CD8-positive, alpha-beta memory T cell (primary cell): ENCODE measurements at places on chromosomes 6 and 20.

DNA sequence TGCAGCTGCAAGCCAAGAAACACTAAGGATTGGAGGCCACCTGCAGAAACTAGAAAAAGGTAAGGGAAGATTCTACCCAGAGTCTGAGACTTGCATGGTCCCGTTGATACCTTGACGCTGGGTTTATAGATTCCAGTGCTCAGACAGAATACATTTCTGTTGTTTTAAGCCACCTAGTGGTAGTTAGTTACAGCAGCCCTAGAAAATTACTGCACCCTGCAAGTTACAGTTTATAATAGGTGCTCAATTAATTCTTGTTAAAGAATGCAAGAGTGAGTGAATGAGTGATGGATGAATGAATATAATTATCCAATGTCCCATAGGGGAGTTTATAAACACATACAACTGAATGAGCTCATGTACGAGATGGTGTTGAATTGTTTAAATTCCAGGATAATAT, 453.1 kb upstream of the SLC35B3 start:
- H3K27ac ChIP-seq, result no peak overlapping the region
- no peaks in the 10 kb centered on the region for H3K36me3 ChIP-seq
- H3K27me3 ChIP-seq, result no peaks in the 10 kb centered on the region

GRCh38 chr6:154579485-154579884, 69.0 kb upstream of the CNKSR3 start:
- no peak overlapping the region for H3K27ac ChIP-seq
- no peaks in the 10 kb centered on the region for H3K27me3 ChIP-seq
- no peaks in the 10 kb centered on the region for H3K4me1 ChIP-seq
- DNase-seq, result no peak

DNA sequence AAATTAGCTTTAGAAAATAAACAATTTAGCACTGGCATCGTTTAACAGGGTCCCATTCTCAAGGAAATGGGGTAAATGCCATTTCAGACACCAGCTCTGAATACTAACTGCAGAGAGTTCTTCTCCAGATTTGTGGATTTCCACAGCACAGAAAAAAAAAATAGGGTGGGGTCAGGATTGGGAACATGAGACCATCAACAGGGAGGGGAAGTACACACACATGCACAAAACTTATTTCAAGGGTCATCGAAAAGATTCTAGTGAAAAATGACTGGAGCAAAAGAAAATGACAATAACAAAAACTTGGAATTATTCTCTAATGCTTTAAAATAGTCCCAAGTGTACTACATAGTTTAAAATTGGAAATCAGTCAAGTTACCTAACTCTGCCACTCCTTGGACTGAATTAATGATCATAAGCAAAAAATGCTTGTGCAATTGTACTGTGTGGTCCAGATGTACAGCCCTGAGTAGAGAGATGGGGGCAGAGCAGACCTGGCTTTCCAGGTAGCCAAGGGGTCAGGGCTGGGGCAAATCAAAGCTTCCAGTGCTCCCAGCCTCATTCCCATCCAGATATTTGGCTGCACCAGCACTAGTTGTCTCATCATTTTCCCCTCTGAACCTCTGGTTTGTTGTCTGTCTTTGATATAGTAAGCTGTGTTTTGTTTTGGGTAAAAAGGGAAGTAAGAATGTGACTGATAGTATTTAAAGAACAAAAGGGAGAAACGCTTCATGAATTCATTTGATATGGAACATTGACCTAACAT, 152.4 kb downstream of the SOBP start:
- DNase-seq, result no peak
- H3K27me3 ChIP-seq, result no peaks in the 10 kb centered on the region
- H3K4me3 ChIP-seq, result no peak overlapping the region
- no peak overlapping the region for H3K27ac ChIP-seq
- H3K4me1 ChIP-seq, result no peaks in the 10 kb centered on the region

DNA sequence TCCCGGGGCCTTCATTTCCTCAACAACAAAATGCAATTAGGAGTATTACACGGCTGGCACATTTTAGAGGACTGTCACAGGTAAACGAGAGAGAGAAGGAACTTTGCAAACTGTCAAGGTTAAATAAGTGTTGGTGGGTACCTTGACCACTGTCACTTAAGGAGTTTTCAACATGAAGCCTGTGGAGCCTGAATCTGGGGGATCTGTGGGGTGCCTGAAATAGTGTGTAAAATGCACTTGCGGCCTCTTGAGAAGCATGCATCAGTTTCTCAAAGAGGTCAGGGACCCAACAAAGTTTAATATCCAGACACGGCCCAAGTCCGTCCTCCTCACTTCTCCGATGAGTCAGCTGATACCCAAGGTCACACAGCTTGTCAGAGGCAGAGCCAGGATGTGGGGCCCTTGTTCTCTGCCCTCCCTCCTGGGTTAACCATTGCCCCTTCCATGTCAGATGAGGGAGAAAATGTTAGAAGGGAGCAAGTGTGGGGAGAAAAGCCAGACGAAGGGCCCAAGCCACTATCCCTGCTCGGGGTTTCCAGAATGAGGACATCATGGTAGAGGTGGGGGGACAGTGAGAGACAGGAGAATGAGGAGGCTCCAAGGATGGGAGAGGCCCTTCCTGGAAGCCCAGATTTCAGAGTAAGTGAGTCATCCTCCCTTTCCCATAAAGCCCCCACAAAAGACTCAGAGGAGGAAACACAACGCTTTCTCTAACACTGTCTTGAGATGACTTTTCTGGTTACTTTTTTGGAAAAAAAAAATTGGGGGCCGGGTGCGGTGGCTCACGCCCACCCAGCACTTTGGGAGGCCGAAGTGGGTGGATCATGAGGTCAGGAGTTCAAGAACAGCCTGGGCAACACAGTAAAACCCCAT, 42.2 kb downstream of the C6orf132 start:
- H3K27ac ChIP-seq, result peak overlapping the region; percentile 44
- no peak for DNase-seq
- H3K27me3 ChIP-seq, result no peaks in the 10 kb centered on the region
- no peaks in the 10 kb centered on the region for H3K36me3 ChIP-seq
- H3K4me1 ChIP-seq, result peaks cover 6% of the 10 kb centered on the region
- H3K4me3 ChIP-seq, result no peak overlapping the region

DNA sequence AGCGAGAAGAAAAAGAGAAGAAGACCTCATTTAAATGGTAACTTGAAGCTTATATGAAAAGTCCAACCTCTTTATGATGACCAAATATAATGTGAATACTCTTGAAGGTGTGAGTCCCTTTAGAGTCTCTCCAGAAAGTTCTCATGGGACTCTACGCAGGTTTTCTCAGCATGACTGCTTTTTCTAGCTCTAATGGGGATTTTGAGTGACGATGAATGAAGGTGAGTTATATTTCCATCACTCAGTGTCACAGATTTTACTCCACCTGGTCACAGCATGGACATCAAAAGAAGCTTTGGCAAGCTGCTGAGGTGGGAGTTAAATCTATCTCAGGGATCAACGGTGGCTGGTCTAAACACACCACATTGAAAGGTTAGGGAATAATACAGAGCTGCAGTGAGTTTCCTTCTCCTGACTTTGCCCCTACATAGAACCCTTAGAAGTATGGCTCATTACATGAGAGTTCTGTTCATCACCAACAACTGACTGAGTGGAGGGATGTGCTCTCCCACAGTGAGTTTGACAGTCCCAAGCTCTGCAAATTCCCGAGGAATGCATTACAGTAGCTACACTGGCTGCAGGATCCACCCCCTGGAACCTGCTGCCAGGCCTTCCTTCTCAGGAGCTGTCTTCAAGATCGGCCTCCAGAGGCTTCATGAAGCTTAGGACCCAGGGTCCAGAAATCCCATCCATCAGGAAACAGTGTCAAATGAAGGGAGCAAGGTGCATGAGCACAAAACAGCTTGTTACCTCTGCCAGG, 126.8 kb downstream of the FOXC1 start:
- no peaks in the 10 kb centered on the region for H3K36me3 ChIP-seq
- H3K27ac ChIP-seq, result no peak overlapping the region
- H3K4me1 ChIP-seq, result no peaks in the 10 kb centered on the region
- no peak for DNase-seq
- no peaks in the 10 kb centered on the region for H3K27me3 ChIP-seq
- H3K4me3 ChIP-seq, result no peak overlapping the region

- no peaks in the 10 kb centered on the region for H3K36me3 ChIP-seq
- H3K27ac ChIP-seq, result no peak overlapping the region
- H3K4me1 ChIP-seq, result no peaks in the 10 kb centered on the region
These were observed 45.2 kb downstream of the KIF16B start for GRCh38 chr20:16528078-16528477.

DNA sequence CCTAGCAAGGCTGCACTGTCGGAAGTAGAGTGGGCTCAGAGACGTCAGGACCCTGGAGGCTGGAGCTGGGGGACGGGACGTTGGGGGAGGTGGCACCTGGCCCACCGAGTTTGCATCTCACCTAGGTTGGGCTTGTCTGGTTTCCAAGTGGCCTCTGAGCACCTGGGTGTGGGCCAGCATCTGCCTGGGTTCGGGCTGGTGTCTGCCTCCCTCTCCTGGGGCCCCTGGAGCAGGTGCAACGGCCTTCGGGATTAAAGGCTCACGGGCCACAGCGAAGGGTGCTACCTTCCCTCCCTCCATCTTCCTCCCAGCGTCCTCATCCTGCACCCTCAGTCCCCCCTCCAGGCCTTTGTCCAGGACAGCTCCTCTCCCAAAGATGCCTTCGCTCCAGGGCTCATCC, 6.0 kb downstream of the HRH3 start:
- H3K4me1 ChIP-seq, result no peaks in the 10 kb centered on the region
- no peak for DNase-seq
- no peaks in the 10 kb centered on the region for H3K36me3 ChIP-seq
- no peak overlapping the region for H3K27ac ChIP-seq
- H3K4me3 ChIP-seq, result no peak overlapping the region

DNA sequence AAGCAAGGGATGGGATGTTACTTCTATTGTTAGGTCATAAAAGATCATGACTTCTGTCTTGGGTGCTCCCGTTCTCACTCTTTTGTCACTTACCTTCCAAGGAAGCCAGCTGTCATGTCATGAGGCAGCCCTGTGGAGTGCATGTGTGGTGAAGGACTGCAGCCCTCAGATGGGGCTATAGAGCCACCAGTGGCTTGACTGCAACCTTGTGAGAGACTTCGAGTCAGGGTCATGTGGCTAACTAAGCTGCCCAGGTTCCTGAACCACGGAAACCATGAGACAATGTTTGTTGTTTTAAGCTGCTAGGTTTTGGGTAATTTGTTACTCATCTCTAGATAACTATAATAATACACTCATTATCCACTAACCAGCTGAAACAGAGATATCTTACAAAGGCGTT, 477.1 kb downstream of the BTBD3 start:
- no peak overlapping the region for H3K4me3 ChIP-seq
- no peaks in the 10 kb centered on the region for H3K4me1 ChIP-seq
- H3K36me3 ChIP-seq, result no peaks in the 10 kb centered on the region
- H3K27me3 ChIP-seq, result no peaks in the 10 kb centered on the region

DNA sequence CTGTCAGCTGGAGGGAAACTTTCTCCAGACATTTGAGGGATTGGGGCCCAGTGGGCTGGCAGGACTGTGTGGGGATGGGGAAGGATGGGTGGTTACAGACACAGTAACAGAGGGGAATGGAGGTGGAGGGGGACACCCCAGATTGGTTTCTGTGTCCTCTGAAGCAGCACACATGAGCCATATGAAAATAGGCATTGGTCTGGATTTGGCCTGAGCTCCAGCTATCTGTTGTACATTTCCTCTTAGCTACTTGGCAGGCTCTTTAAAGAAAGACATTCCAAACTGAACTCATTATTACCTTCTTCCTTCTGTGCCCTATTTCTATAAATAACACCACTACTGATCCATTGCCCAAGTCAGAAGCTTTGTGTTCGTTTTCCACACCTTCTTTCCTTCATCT, 72.0 kb upstream of the PRL start:
- H3K4me3 ChIP-seq, result no peak overlapping the region
- no peaks in the 10 kb centered on the region for H3K36me3 ChIP-seq
- no peaks in the 10 kb centered on the region for H3K4me1 ChIP-seq
- H3K27me3 ChIP-seq, result no peaks in the 10 kb centered on the region
- H3K27ac ChIP-seq, result no peak overlapping the region
- DNase-seq, result no peak

DNA sequence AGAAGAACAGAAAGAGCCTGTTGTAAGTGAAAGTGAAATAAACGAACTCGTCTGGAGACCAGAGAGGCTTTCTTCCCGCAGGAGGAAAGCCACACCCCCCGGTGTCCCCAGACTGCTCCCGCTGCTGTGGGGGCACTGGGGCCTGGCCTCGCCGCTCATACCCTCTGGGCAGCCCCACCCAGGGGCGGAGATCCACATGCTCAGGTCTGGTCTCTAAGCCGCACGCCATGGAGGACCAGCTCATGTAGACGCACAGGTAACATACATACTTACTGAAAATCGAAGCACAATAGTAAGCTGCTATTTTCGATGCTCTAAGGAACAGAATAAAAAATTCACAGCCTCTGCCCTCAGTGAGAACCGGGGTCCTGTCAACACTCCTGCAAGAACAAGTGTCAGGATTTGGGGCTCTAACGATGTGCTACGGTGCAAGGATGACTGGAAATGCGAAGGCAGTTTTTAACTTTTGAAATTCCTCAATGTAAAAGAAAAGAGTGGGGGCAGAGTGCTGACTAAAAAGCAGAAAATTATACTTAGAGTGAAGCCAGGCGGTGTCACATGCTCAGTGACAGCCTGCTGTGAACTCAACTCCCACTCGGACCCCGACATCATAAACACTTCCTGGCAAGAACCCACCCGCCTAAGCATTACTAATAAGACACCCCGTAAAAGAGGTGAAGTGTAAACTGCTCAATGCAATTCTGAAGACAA, 110.5 kb downstream of the IRF4 start:
- H3K4me3 ChIP-seq, result peak overlapping the region; percentile 74
- H3K36me3 ChIP-seq, result no peaks in the 10 kb centered on the region
- H3K27ac ChIP-seq, result peak overlapping the region; percentile 22

DNA sequence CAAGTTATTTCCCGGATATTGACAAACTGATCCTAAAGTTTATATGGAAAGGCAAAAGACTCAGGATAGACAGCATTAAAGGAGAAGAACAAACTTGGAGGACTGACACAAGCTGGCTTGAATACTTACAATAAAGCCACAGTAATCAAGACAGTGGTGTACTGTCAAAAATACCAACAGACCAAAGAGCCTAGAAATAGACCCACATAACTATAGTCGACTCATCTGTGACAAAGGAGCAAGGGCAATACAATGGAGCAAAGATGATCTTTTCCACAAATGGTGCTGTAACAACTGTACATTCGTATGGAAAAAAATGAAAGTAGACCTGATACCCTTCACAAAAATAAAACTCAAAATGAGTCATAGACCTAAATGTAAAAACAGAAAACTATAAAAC, 46.0 kb downstream of the ABHD12 start:
- H3K4me3 ChIP-seq, result no peak overlapping the region
- H3K4me1 ChIP-seq, result peaks cover 5% of the 10 kb centered on the region
- H3K36me3 ChIP-seq, result no peaks in the 10 kb centered on the region
- no peak for DNase-seq
- no peak overlapping the region for H3K27ac ChIP-seq

DNA sequence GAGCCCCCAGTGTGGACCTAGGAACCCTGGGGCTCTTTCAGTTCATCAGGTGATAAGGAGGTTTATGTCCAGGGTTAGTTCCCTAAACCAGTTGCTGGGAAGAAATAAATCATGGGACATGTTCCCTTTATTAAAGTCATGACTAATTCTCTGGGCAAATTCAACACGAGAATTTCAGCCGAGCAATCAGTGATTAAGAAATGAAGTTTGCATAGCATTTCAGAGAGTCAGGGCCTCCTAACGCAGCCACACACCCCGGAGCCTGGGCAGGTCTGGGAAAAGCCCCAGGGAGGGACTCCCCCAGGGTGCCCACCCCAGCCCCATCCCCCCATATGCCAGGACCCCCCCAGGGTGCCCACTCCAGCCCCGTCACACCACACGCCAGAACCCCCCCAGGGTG, 20.1 kb downstream of the SLCO4A1 start:
- DNase-seq, result no peak
- H3K4me3 ChIP-seq, result no peak overlapping the region
- H3K36me3 ChIP-seq, result no peaks in the 10 kb centered on the region
- H3K27me3 ChIP-seq, result no peaks in the 10 kb centered on the region
- no peaks in the 10 kb centered on the region for H3K4me1 ChIP-seq
- no peak overlapping the region for H3K27ac ChIP-seq
